Renal cortex interstitium (tissue), 15 donors: ENCODE measurements at places on chromosomes 5 and 9.

GRCh38 chr5:141567513-141568117 lies 51.2 kb downstream of the DIAPH1 start:
- DNase-seq, result no peak

- no peak for DNase-seq
Measured at GRCh38 chr5:36450229-36451014, 148.7 kb upstream of the RANBP3L start.

DNA sequence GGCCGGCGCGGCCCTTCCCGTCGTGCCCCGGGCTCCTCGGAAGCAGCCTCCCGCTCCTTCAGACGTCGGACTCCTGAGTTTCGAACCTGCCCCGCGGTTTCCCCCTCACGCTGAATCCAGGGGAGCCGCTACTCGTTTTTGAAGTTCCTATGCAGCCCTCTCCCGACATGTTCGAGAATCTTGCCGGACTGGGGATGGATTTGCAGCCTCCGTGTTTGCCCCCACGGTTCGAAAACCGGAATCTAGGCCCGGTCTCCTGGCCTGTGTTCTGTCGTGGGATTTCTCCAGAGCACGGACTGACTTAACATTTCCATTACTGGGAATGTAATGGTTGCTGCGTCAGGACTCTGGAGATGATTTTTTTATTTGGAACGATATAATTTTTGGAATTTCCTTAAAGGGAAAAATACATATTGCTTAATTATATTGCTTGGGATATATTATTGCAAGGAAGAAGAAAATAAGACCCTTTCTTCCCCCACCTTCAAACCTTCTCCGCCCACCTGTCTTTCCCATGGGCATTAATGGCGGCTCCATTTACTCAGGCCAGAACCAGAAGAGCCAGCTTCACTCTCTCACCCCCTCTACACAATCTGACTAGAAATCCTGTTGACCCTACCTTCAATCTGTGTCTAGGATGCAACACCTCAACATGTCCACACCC lies 8.5 kb upstream of the MGAT1 start:
- no peak for DNase-seq

- DNase-seq, result no peak
Measured at GRCh38 chr5:52947208-52947607, 41.9 kb upstream of the ITGA2 start.
